ENCODE measurements at places on chromosomes 16 and 17.

DNA sequence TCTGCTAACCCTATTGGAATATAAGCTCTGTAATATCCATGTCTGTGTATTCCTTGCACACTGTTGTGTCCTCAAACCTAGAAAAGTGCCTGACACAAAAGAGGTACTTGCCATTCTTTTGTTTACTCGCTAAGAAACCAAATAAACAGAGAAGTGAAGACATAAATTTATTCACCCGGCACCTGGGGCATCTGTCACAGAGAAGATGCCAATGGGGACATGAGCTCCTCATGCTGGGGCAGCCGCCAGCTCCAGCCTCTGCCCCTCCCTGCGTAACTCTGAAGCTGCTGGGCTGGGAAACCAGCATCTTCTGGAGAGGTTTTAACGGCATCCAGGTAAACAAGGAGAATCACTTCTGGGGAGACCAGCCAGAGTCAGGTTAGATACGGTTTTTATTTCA lies 15.1 kb upstream of the CDRT4 start:
- no peak for DNase-seq

GRCh38 chr17:60135951-60136666 lies 13.7 kb upstream of the CA4 start:
- DNase-seq: no peak

GRCh38 chr16:24671455-24671954 lies 57.9 kb upstream of the TNRC6A start:
- no peak for DNase-seq

- no peak for DNase-seq
Observed at GRCh38 chr17:22278302-22279275, 586.3 kb downstream of the KCNJ18 start.

- no peak for DNase-seq
Observed at GRCh38 chr16:74666010-74666421, 661 bp downstream of the RFWD3 start.

- no peak for DNase-seq
Observed at GRCh38 chr17:2598166-2598565, 4.7 kb downstream of the PAFAH1B1 start.

GRCh38 chr17:32515677-32516383 lies 29.0 kb downstream of the CDK5R1 start:
- DNase-seq: no peak

GRCh38 chr17:12765548-12765947 lies 23.8 kb upstream of the ARHGAP44 start:
- DNase-seq: no peak

DNA sequence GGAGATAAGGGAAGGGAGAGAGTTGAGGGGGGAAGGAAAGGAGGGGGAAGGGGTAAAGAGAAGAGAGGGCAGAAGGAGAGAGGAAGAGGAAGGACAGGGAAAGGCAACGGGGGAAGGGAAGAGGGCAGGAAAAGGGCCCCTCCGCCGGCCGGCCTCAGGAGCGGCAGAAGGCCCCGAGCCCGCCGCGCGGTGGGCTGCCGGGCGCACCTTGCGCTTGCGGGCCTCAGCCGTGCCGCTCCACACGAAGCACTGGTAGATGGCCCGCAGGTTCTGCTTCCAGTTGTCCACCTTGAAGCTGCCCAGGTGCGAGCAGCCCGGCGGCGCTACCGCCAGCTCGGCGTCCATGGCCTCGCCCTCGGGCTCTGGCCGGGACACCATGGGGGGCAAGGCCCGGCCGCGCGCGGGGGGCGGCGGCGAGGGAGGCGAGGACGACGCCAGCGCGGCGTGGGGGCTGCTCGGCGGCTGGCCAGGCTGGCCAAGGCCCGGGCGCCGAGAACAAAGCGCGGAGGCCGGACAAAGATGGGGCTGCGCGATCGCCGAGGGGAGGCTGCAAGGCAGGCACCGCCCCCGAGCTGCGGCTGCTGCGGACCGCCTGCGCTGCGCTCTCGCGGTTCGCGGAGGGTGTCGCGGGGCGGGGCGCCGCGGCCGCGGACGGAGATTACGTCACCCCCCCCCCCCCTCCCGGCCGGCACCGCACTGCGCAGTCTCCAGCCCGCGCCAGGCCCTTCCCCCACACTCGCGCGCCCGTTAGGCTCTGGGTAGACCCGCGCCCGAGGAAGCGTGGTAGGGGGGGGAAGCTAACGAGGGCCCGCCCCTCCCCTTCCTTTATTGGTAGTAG lies at the start of gene USP22:
Gene USP22, minus strand, starts transcription at position 554 of the 838 bp plus-strand sequence. Its CDS starts 176 bp downstream, at position 378.
- DNase-seq: peak; percentile 89

DNA sequence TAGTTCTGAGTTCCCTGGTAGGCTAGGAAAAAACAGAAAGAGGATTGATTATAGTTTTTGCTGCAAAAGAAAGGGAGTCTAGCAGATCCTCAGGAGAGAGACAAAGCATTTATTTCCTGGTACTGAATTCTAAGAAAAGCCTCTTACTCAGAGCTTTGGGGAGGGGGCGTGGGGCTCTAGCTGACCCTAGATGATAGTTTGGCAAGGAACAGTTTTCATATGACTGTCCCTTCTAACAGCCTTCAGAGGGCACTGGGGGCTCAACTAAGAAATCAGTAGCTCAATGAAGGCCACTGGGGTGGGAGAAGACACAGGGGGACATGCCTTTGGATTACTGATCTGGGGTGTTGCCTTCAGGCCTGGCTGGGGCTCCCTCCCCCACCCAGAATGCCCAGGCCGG lies 4.0 kb downstream of the CA7 start:
- no peak for DNase-seq

GRCh38 chr16:88387941-88388627 lies 5.3 kb downstream of the ZNF469 start:
- no peak for DNase-seq

DNA sequence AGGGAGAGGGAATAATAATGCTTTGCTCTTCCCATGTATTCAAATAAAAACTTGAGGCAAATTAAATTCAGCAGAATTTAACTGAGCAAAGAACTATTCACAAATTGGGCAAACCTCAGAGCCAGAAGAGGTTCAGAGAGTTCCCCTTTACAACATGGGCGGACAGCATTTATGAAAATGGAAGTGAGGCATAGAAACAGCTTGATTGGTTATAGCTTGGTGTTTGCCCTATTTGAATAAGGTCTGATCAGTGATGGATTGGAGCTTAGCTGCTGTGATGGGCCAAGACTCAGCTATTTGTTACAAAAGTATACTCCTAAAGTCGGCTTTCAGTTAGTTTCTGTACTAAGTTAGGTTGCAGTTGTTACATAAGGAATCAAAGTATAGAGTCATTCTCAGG lies 63.0 kb downstream of the TMEM100 start:
- DNase-seq: no peak

DNA sequence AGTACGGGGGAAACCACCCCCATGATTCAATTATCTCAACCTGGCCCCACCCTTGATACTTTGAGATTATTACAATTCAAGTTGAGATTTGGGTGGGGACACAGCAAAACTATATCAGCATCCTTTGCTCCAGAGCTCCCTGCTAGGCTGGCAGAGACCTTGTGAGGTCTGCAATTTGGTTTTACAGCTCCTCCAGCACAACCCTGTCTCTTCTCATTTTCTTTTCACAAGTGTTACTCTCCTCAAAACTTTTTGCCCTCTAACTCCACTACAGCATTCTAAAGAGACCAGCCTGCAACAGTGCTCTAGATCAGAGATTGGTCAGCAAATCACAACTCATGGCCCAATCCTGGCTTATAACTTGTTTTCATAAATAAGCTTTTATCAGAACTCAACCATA lies 114.0 kb downstream of the USP31 start:
- DNase-seq: no peak

DNA sequence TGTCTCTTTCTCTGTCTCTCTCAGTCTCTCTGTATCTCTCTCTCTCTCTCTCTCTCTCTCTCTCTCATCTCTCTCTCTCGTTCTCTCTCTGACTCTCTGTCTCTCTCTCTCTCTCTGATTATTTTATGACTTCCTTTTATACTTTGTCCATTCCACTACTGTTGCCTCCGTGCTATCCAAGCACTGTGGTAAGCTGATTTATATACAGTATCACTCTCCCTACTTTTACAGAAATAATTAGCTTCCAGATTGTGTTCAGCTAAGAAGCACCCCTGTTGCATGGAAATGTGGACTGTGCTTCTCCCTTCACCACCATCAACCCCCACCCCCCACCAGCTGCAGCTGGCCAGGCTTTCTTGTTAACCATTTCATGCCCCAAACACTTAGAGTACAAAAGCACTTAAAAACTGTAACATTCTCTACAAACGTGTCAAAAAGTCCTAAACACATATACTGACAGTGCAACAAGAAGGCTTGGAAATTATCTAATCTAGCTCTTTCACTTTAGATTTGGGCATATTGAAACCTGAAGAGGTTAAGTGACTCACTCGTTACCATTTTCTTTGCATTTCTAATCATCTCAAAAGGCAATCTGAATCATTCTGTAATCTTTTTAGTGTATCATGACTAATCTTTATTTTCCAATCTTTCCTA lies 11.6 kb upstream of the TMEM100 start:
- no peak for DNase-seq

- DNase-seq: no peak
Observed at GRCh38 chr17:63040816-63041215, 74.8 kb downstream of the TANC2 start.

Measured in memory B cell (primary cell).